ENCODE measurements at places on chromosomes 5 and 9.

DNA sequence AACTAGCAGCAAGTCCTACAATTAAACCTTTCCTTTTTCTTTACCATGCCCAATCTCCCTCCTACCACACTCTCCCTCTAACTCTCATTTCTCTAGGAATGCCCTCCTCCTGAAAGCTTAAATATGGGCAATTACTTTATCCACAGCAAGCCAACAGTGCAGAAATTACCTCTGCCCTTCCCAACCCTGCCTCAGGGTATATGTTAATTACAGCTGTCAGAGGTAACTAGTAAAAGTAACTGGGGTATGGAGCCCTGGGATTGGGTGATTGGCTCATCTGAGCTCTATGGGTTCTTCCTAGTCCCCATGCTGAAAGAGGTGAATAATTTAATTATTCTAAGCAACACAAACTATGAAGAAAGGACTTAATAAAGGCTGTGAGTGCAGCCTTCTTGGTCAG lies 478.9 kb upstream of the NMUR2 start:
- DNase-seq: no peak

- DNase-seq: no peak
These were observed 2.2 kb upstream of the SPTAN1 start for GRCh38 chr9:128550226-128550625.

DNA sequence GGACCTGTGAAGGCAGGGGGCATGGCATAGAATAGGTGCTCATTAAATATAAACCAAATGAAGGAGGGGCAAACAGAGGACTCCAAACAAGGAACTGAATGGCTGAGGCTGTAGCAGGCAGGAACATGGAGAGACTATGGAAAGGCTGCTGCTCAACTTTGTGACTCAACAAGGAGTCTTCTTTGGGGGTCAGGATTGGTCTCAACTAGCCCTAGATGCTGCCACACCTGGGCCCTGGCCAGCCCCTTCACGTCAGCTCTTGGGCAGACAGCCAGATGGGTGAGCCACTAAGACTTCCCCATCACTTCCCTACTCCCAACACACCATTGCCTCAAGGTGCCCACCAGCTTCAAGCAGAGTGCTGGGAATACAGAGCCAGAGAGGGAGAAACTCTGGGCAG lies 11.0 kb downstream of the RPP25L start:
- DNase-seq: no peak

DNA sequence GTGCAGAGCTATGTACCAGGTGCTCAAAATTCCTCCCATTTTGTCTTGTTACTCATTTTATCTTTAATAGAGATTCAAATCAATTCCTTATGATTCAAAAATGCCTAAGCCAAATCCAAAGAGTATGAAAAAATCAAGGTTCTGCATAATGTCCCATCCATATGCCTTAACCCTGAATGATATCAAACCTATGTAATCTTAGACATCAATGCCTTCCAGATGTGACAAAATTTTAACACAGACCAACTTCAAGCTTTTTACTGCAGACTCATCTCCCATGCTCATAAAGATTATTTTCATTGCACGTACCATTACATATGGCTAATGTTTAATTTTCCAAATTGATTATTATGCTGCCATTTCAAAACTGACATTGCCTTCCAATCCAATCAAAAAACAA lies 122.4 kb downstream of the NFIB start:
- DNase-seq: no peak

DNA sequence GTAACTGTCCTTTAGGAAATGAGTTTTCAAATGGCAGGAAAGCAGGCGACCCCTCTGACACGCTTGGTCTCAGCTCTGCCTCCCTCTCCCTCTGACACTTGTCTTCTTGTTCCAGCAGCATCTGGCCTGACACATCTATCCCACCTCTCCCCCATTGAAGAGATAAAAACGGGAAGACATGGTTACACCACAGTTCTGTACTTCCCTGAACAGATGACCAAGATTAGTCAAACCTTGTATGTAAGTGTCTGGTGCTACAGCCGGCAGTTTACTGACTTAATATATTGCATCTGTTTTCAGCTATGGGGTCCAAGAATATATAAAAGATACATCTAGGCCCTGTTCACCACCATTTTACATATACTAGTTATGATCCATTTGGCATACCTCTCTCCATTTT lies 29.6 kb upstream of the MLLT3 start:
- DNase-seq: no peak

DNA sequence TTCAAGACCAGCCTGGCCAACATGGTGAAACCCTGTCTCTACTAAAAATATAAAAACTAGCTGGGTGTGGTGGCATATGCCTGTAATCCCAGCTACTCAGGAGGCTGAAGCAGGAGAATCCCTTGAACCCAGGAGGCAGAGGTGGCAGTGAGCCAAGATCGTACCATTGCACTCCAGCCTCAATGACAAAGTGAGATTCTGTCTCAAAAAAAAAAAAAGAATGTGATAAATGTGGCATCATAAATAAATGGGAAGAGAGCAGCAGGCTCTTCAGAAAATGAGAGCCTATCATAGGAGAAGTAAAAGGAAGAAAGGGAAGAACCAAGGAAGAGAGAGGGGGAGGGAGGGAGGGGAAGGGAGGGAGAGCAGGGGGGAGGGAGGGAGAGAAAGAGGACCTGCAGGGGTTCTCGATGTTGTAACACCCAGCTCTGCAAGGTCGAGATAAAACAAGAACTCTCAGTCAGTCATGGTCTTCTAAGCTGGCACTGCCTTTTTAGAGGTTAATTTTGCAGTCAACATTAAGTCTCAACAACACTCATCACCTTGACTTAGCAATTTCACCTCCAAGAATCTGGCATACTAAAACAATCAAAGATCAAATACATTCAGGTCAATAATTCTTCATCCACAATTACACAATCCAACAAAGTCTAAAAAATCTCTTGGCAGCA lies 68.7 kb upstream of the SIMC1 start:
- DNase-seq: no peak

DNA sequence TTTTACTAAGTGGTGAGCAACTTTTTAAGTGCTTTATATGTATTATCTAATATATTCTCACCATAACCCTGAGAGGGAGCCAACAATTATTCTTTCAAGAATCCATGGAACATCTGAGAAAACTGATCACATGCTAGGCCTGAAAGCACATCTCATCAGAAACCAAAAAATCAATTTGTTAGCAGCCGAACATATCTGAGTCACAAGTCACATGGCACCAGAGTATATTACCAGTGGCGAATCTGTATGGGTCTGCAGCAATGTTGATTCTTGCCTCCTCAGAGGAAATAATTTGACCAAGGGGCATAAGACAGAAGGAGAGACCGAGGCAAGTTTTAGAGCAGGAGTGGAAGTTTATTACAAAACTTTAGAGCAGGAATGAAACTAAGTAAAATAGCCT lies 25.3 kb upstream of the SIL1 start:
- no peak for DNase-seq

DNA sequence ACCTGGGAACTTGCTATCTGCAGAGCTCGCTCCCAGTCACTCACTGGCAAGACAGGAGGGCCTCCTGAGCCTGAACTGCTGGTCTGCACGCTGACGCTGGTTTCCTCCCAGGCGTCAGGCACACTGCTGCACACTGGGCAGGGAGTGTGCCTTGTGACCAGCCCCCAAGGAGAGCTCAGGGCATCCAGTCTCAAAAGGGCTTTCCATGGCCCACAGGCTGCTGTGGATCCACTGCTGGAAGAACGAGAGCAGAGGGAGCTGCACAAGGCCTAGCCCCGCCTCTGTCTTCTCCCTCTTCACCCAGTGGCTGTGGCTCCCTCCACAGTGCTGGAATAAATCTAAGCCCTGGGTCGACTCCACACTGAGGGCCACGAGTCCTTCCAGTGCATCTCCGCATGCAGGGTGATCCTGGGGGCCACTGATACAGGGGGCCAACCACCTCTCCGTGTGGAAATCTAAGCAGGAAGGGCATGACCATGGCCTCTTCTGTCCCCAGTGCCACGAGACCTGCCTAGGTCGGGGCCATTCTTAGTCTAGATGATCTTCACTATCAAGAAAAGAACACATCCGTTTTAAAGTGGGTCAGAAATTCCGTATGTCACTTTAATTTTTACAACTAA lies 93.6 kb downstream of the CAMSAP1 start:
- DNase-seq: no peak

DNA sequence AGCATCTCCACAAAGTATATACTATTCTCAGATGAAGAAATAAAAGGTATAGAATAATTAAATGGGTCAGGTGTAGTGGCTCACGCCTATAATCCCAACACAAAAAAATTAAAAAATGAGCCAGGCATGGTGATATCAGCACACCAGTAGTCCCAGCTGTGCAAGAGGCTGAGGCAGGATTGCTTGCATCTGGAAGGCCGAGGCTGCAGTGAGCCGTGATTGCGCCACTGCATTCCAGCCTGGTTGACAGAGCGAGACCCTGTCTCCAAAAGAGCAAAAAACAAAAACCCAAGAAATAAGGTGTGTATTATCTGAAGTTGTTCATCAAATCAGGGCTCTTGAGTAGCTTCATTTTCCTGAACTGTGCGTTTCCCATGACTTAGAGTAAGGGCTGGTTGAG lies 83.2 kb upstream of the MYO10 start:
- DNase-seq: no peak

GRCh38 chr9:91066856-91067255 lies 265.2 kb downstream of the SYK start:
- no peak for DNase-seq
